T-helper 9 cell (primary cell): ENCODE measurements at places on chromosomes 11 and 22.

DNA sequence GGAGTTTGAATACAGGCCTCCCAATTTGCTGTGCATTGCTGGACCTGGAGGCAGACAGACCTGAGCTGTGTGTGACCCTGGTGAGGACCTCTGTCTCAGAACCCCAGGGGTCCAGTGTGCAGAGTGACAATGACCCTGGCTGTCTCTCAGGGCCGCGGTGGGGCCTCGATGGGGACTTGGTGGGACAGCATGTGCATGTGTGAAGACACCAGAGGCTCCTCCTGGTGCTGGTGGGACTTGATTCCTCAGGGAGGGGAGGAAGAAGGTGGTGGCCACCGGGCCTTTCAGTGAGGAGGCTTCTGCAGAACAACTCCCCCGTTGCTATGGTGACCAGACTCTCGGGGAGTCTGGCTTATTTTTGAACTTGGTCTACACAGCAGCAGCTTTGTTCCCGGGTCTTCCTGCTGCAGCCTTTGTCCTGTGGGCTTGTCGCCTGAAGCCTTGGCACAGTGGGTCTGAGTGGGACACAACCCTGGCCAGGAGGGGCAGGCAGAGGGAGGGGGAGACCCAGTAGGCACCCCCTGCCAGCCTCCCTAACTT, 35.3 kb downstream of the MCM5 start:
- no peak for DNase-seq

DNA sequence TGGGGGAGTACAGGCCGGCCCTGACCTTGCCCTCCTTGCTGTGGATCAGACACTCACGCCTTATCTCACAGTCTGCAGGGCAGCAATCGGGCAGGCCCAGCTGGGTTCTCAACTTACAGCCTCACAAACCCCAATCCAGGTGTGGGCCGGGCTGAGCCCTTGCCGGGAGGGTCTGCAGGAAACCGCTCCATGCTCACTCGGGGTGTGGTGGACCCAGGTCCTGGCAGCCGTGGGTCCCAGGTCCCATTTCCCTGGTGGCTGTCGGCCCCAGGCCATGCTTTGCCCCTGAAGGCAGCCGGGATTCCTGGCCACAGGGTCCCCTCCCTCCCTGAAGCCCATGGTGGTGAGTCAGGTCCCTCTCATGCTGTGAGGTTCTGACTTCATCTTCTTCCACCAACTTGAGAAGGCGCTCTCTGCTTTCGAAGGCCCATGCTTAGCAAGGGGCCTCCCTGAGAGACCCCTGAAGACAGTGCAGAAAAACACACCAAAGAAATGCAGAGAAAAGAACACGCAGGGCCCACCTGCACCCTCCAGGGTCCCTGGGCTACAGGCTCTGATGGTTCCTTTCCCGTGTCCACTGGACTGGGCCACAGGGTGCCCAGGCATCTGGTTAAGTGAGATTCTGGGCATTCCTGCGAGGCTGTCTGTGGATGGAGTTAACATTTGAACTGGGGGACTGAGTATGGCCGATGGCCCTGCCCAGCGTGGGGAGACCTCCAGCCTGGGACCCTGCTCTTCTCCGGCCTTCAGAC, 588.2 kb downstream of the BRD1 start:
- DNase-seq = no peak

- no peak for DNase-seq
These were observed 21.5 kb downstream of the NAV2 start for GRCh38 chr11:19734171-19734570.

GRCh38 chr11:17275400-17276235, 921 bp upstream of the NUCB2 start:
- DNase-seq = no peak

DNA sequence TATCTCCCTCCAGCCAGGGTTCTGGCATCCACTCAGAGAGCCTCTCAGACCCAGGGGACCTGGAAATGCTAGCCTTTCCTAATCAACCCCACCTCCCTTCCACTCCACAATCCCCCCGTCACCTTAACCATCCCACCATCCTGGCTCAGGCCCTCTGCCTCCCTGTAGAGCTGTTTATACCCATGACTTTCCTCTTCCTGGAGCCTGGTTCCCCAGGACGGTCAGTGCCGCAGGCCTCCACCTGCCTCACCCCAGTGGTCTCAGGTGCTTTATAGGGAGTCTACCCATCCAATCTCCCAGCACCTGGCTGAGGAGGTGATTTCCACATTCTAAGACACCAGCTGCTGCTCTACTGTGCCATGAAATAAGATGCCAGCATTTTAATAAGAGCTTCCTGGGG, 1159.5 kb downstream of the TBC1D22A start:
- DNase-seq = no peak

DNA sequence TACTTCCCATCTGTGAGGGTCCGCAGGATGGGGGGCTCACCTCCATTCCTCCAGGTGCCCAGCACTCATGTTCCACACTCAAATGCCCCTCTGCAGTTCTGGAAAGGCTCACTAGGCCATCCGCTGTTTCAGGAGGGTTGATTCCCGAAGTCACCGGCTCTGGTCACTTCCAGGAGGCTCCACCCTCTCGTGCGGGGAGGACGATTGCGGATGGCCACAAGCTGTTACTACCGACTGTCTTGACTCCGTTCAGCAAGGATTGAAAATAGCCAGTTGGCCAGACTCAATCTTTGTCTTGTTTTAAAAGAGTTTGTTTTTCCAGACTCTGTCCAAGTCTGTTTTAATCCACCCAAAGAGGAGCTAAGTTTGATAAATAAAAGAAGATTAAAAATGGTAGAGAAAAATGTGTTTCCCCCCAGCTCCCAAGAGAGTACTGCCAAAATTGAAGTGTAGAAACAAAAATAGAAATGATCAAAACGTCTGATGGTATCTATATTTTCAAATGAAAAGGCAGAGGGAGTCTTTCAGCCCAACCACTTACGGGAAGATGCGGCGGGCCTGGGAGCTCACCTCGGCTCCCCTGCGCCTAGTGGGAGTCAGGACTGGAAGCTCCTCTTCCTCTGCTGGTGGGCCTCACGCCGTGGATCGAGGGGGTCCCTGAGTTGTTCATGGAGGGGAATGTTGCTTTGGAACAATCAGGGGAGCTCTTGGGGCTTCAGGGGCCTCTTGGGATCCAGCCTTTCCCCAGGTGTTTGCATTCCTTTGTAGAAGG, 1280.8 kb downstream of the BRD1 start:
- no peak for DNase-seq

- DNase-seq = no peak
These were observed 415.9 kb upstream of the CADM1 start for GRCh38 chr11:115920092-115920461.

DNA sequence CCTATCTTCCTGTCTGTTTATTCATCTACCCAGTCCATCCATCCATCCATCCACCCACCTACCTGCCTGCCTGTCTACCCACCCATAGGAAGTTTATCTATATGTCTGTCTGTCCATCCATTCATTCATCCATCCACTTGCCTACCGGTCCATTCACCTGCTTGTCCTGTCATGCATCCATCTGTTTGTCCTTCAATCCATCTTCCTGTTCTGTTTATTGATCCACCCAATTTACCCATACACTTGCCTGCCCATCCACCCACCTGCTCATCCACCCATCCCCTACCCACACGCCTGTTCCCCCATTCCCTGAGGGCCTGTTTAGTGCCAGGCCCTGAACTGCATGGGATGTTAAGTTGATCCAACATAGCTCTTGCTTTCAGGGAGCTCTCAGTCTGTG, 18.4 kb downstream of the PARVG start:
- no peak for DNase-seq

GRCh38 chr22:43953988-43954785, 1.1 kb upstream of the SAMM50 start:
- DNase-seq = no peak

DNA sequence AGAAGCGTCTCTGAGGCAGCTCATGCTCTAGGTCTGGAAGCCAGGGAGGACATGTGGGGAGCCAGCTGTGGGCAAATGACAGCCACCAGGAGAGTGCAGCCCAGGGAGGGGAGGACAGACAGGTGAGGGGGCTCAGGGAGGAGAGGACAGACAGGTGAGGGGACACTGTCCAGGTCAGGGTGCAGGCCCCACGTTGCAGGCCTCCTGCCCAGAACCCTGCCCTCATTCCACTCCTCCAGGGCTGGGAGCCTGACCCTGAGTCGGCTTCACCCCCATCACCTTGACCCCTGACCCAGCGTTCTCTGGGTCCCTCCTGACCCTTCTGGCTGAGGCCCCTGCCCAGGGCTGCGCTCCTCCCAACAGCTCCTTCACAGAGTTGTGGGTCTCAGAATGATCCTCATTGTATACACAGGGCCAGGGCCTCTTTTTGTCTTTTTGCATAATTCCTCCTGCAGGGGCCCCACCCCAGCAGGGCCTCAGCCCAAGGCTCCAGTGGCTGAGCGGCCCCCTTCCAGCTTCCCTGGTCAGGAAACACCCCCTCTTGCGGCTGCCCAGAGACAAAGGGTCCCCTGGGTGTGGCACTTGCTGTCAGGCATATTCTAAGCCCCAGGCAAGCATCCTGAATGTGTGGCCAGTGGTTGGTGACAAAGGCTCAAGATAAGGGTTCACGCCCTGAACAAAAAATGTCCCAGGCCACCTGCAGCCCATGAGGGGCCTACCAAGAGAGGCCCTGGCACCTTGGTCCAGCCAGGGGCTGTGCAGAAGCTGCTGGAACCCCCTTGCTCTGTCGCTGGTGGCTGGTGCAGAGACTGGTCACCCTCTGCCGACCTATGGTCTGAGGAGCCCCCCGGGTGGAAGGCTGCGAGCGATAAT, 853.0 kb downstream of the BRD1 start:
- DNase-seq = no peak

- peak; percentile 78 for DNase-seq
These were observed 10.7 kb upstream of the DSCAML1 start for GRCh38 chr11:117807482-117808327.

GRCh38 chr11:34313099-34313517, 44.7 kb downstream of the ABTB2 start:
- no peak for DNase-seq

- DNase-seq = no peak
These were observed 163.9 kb downstream of the ADAMTS15 start for GRCh38 chr11:130612291-130612851.

GRCh38 chr11:30586251-30587144, at the start of gene MPPED2:
Gene MPPED2, minus strand, starts transcription at chr11:30586353. Its CDS starts 5,980 bp downstream, at chr11:30580373.
- DNase-seq = no peak

DNA sequence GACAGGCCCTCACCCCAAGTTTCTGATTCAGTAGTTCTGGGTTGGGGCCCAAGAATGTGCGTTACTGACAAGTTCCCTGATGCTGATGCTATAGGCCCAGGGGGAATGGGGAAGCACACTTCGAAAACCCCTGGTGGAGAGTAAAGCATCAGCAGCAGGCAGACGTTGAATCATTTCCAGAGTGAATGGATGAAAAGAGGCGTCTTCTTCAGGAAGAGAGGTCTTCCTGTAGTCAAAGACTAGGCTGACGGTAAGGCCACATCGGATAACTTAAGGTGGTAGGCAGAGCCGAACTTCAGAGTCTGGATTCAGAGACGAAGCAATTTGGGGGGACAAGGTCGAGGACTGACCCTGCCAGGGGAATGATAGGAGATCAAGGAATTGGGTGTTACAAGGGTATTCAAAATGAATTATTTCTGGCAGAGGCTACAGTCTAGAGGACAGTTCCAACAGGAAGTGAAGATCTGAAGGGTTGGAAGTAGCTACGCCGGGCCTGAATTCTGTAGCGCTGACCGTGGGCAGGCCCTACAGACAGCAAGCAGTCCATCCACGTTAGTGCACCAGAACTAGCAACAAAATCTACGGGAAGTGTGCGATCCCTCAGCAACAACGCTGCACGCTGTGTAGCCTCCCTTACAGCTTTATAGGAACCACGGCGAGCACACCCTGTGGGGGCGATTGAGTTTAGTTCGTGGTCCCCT, 862 bp upstream of the CENATAC start:
- DNase-seq = peak; percentile 4

DNA sequence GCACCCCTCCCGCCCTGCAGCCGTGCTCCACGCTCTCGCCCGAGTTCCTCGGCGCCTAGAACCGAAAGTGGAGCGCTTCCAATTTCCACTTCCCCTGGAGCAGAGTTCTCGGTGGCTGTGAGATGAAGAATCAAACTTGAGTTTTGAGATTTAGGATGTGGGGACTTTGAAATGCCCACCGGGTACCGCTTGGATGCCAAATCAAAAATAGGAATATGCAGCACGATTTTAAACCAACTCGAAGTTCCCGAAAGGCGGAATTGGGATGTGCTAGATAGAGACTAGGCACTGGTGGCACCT, 569 bp downstream of the POLA2 start:
- no peak for DNase-seq

DNA sequence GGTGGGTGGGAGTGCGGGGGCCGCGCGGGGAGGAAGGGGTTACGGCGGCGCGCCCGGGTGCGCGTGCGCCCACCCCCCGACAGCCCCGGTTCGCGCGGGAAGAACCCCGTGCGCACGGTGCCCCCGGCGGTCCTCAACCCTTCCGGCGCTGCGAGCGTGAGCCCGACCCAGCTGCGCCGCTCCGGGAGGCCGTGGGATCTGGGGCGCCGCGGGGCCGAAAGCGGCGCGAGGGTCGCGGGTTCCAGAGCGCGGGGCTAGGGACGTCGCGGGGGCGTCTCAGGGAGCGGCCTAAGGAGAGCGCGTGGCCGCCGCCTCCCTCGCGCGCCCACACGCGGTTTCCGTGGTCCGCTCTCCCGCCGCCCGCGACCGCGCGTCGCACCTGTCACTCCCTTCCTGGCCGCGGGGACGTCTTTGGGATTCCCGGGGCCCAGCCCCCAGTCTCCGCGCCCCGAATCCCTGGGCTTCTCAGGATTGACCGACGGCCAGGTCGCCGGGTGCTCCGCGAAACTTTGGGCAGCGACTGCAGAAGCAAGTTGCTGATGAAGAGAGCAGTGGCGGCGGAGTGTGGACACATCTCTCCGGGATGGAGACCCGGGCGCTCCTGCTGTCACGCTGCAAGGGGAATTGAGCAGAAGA, 582 bp downstream of the SREBF2 start:
- DNase-seq = peak; percentile 32

GRCh38 chr22:19855504-19856409, 1.1 kb upstream of the GNB1L start:
- peak; percentile 36 for DNase-seq

GRCh38 chr22:45804986-45805325, 133.3 kb downstream of the ATXN10 start:
- DNase-seq = no peak

DNA sequence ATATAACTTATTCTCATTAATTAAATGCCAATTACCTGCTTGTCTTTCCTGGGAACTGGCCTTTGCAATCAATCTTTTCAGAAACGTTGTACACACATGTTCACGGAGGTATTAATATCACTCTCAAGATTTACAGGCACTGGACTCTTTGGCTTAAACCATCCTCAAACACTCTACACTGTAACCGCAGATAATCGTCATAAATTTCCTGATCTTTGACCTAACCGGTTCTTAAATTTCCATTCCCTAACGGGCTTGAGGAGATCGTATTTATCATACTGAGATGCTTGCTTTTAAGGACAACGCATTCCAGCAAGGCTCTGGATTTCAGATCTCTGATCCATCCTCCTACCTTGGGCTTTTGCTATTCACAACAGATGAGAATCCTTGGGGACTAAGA, 72.8 kb downstream of the ARL14EP start:
- DNase-seq = no peak
